Sigmoid colon (tissue), 7 donors: ENCODE measurements at places on chromosomes 2 and 18. TPM values are rescaled to one million over a fixed set of nuclear protein-coding genes. Genes with fewer than 3 reads are reported as not detected.

The DTNA gene
- total RNA-seq, result 96.0 TPM

The POTEC gene
- not detected for total RNA-seq

The C2orf80 gene
- not detected for total RNA-seq

The MOGAT1 gene
- not detected for total RNA-seq

The MAPK4 gene
- total RNA-seq, result 10.9 TPM

The DTYMK gene
- total RNA-seq, result 11.8 TPM

The LINC00305 gene
- not detected for total RNA-seq

The HOXD3 gene
- 4.1 TPM for total RNA-seq

The CHRND gene
- not detected for total RNA-seq

The SP9 gene
- total RNA-seq, result not detected

The MTCL1 gene
- total RNA-seq, result 87.9 TPM

The EPB41L3 gene
- total RNA-seq, result 52.4 TPM

The HRH4 gene
- total RNA-seq, result not detected

The CTLA4 gene
- total RNA-seq, result not detected

The ASAP2 gene
- 25.1 TPM for total RNA-seq

The PGAP1 gene
- total RNA-seq, result 8.4 TPM

The NEUROD1 gene
- total RNA-seq, result not detected

The CACNB4 gene
- 1.1 TPM for total RNA-seq

The CAPN13 gene
- total RNA-seq, result not detected

The ABCB11 gene
- 0.55 TPM for total RNA-seq

The GALM gene
- total RNA-seq, result 9.5 TPM

The TGIF1 gene
- 51.3 TPM for total RNA-seq

The SERPINB10 gene
- total RNA-seq, result not detected

The DRC1 gene
- 0.54 TPM for total RNA-seq

The PASK gene
- 2.8 TPM for total RNA-seq

The LIMS3 gene
- 4.6 TPM for total RNA-seq

The FAM124B gene
- 1.8 TPM for total RNA-seq

The CCDC148 gene
- total RNA-seq, result not detected

The TUBA3E gene
- total RNA-seq, result not detected

The EPHA4 gene
- 43.9 TPM for total RNA-seq

The DNAJC5G gene
- total RNA-seq, result 0.71 TPM

The GRP gene
- 2.9 TPM for total RNA-seq

The ARHGEF4 gene
- 18.5 TPM for total RNA-seq

The DSEL gene
- 15.3 TPM for total RNA-seq
